ENCODE measurements at places on chromosomes 7 and 10.
A peak's percentile ranks its signal among the peaks of the same experiment; 100 is the strongest.

DNA sequence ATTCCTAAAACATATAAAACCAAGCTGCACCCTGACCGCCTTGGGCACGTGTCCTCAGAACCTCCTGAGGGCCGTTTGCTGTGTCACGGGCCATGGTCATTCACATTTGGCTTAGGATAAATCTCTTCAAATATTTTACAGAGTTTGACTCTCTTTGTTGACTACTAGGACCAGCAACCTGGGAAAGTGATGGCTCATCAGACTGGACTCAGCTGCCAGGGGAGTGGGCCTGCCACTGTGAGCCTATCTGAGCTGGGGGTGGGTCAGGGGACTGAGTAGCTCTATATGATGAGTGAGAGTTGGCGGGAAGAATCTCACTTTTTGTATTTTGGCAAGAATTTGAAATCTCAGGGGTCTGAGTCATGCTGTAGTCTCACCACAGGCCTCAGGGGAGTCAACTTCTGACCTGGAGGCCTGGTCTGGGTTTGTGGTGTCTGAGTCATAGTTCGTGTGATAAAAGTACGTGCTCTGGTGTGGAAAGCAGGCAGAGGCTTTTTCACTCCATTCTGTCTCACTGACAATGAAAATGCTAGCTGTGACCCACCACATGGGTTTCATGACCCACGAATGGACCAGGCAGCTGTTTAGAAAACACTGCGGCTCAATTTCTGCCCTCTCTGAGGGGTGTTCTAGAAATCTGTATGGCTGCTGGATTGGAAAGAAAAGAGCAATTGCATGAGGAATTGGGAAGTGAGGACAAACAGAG lies 4.2 kb upstream of the UPP1 start:
- peak; percentile 51 for DNase-seq

DNA sequence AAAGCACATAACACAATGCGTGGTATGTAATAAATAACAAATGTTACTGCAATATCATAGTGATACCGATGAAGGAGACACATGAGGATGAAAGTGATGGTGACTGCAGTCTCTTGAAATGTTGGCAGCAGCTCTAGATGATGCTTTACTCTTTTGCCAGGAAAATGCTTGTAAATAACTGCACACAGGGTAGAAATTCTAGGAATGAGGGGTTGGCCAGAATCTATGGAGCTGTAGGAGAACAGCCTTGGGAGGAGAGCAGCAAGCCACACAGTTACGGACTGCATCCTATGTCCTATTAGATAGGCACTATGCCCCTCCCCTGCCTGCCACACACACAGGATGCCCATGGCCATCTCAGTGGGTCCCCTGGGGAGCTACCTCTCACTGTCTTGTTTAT lies 97.6 kb upstream of the GSDME start:
- no peak for DNase-seq

GRCh38 chr10:100731407-100732240 lies 13.8 kb upstream of the PAX2 start:
- DNase-seq, result no peak

DNA sequence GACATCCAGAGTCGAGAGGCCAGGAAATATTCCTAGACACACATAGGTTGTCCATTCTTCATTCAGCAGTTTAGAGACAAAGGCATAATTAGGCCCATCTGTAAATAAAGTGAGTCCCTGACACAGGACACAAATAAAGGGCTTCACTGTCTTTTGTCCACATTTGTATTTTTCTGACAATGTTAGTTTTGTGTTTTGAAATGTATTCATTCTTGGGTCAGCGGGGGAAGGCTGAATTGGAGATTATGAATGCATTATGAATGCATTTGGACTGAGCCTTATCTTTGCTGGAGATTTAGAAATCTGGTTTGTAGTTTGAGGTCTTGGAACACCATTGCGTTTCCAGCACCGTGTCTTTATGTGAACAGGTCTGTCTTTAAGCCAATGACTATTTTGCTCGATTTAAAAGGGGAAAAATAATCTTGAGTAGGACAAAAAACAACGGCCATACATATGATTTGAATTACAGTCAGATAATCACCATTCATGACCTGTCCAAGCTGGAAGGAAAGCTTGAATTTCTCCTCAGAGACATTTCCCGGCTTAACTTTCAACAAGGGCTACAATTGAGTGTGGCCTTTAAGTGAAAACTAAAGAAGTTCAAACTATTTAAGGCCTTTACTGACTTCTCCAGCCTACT lies 334.8 kb downstream of the WDR11 start:
- DNase-seq, result no peak

DNA sequence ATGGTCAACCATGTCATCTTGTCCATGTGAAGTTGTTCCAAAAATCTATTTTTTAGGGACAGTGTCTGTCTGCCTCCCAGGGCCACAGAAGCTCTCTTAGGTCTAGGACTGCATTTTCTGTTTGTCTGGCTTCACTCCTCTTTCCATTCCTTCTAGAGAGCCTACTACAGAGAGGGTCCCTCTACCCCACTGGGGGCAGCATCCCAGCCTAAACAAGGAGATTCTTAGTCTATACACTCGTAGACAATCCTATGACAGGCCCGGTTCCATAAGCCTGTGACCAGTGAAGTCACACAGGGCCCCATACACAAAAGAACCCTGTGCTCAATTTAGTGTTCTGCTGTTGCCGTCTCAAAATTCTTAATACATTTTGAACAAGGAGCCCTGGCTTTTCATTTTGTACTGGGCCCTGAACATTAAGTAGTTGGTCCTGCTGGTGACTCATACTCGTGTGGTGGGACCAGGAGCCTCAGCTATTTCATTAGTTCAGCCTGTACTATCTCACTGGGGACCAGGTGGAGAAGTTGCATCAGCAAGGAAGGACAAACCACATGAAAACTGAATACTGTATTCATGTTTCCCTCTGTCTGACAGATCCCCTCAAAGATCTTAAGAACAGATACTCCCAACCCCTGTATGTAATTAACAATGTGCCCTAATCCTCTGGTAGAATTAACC lies 23.5 kb upstream of the FAM180A start:
- DNase-seq, result no peak

- DNase-seq, result no peak
Observed at GRCh38 chr10:132753596-132753995, 32.4 kb downstream of the NKX6-2 start.

DNA sequence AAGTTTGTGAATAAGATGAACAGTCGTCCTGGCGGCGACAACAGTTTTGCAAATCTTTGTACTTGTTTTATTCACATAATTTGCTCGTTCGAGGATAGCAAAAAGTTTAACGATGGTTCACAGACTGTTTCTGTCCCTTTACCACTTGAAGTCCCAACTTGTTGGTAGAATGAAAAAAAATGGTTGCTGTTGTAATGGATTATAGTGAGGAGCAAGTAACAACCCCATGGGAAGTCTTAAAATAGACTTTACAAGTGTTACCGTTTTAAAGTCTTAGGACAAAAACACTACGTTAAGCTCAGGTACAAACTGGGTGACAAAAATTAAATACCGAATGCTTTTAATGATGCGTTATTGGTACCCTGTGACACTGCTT lies 589 bp downstream of the LSM8 start:
- DNase-seq, result no peak

GRCh38 chr10:76440426-76440825 lies 1009.0 kb downstream of the LRMDA start:
- no peak for DNase-seq

DNA sequence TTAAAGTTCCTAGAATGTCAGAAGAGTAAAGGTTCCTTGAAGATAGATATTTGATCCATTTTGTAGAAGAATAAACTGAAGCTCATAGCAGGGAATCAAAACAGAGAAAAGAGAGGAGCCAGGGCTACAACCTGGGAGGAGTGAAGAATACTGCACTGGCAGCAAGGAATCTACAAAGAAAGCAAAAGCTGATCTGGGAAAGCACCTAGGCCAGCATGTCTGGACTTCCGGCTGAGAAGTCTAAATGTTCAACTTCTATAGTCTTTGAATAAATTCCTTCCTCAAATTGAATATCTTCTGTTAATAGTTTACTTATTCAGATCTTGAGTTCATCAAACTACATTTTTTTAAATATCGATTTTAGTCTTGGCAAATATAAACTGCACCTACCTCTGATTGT lies 78.2 kb downstream of the VPS41 start:
- DNase-seq, result no peak

- DNase-seq, result no peak
Observed at GRCh38 chr10:27504808-27505460, 830 bp downstream of the RAB18 start.

DNA sequence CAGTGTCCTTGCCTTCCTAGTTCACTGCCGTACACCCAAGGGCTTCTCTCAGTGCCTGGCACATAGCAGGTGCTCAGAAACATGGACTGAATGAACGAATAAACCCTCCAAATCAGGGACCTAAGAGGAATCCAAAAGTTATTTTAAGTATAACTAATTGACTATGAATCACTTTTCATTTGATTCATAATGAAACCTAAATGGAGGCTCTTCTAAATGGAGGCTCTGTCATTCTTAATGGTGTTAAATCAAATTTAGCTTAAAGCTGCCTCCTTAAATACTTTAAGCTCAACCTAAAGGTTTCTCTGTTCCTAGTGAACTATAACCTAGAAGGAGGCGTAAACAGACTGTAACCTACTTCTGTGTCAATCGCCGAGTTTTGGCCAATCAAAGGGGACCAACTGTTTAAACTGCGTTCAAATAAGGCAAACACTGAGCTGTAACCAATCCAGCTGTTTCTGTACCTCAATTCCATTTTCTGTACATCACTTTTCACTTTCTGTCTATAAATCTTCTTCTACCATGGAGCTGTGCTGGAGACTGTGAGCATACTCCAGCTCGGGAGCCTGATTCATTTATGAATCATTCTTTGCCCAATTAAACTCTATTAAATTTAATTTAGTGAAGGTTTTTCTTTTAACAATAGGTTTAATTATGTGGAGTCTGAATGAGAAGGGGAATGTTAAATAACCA lies 11.0 kb downstream of the PYROXD2 start:
- DNase-seq, result no peak

- no peak for DNase-seq
Observed at GRCh38 chr10:98832196-98832595, 385.5 kb upstream of the HPS1 start.

GRCh38 chr7:98990356-98990755 lies 112.0 kb downstream of the TRRAP start:
- DNase-seq, result no peak

DNA sequence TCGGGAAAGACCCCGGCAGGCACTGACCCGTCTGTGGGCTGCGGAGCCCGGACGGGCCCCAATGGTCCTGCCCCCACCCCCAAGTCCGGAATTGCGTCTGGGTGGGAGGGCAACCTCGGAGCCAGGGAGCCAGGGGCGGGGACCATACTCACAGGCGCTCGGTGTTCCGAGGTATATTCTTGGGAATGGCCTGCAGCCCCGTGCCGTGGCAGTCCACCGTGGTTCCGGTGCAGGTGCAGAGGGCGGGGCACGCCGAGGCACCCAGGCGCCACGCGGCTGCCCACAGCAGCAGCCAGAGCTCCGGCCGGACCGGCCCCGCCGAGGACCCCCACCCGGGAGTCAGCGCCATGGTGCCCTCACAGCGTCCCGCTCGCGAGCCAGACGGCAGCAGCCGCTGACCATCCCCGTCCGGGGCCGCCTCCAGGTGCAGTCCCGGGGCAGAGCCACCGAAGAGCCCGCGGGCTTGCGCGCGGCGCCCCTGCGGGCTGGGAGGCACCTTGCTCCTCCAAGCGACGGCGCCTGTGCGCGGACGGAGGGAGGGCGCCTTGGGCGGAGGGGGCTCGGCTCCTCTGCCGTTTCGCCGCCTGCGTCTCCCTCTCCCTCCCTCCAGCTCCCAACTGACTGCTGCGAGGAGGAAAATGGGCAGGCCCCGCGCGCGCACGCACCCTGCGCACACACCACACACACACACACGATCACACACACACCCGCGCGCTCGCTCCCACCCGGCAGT lies at the start of gene SLIT1:
SLIT1 (minus strand) TSS at position 634 of the 733 bp plus-strand sequence; CDS start at position 349, 285 bp downstream.
- DNase-seq, result no peak

DNA sequence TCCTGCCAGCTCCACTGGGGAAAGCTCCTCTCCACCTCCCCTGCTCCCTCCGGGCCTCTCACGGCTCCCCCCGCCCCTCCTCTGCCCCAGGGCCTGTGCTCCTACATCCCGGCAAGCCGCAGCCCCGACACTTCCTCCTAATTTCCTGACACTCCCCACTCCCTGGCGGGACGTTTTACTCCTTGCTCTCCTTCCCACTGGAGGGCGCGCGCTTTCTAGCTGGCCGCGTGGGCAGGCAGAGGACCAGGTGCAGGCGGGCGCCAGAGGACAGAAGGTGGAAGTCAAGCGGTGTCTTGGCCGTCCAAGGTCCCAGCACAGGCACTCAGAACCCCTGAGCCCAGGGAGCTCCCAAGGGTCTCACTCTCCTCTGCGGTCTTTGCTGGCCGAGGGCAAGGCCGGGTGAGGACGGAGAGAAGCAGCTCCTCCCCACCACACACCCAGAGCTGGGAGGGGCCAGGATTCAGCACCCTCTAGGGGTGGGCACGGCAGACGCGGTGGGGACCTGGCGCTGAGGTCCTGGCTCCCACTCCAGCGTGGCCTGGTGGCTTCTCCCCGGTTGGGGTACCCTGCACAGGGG lies 19.1 kb downstream of the ADAM8 start:
- peak; percentile 38 for DNase-seq

All from naive thymus-derived CD8-positive, alpha-beta T cell (primary cell).